NCI-H1417 (cell line): ENCODE measurements at places on chromosomes 2 and 18.

DNA sequence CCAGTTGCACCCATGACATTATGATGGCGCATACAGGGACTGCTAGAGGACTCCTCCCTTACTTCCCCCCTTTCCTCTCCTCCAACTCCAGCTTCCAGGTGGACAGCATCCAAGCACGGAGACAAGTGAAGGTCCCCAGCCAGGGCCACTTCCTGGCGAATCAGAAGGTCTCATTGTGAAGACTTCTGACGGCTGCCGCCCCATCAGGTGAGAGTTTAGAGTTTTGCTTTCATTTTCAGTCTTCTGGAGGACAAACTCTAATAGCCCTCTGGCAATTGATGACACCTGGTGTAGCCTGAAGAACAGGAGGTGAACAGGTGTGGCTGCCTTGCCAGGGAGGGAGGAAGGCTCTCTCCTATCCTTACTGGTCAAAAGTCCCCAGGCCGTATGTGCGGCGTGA lies 77.3 kb upstream of the KCNH7 start:
- no peak for DNase-seq

DNA sequence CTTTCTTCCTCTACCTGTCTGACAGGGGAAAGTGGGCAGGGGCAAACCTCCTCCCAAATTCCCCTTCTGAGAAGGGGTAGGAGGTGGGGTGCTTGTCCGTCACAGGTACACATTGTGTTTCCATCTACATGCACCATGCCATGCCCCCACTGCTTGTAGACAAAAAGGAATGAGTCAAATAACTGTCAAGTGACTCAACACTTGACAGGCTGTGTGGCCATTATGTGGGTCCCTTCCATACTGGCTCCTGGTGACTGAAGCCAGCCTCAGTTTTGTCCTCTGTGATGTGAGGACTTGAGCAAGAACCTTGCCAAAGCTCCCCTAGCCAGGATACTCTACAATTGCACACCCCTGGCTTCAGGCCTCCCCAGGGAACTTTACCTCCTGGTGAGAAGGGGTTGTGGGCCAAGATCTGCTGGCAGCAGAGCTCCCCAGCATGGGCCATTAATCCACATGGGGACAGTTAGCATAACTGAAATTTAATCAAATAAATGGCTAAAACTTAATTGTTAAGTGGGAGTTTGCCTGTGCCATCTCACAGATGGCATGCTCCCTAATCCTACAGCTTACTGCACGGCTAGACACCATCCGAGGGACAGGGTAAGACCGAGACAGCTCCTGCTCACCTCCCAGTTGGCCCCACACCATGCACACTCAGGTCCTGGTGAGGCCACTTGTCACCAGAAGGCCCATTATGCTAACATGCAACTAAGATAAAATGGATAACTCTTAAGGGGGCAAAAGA lies 140.2 kb downstream of the BCL11A start:
- no peak for DNase-seq

DNA sequence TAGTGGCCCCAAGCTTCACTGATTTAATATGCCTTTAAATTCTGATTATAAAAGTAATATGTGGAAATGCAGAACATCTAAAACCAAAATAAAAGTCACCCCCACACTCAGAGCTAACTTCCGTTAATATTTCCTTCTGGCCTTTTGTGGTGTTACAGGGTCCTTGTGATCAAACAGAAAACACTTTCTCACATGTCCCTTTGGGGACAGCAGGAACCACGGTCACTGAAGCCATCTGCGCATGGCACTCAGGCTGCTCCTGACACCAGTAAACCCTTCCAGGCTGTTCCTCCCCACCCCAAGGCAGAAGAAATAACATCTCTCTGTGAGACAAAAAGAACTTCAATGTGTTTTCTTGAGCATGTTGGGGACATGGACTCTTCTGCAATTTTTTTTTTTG lies 25.1 kb upstream of the GPR17 start:
- DNase-seq, result no peak

- no peak for DNase-seq
These were observed 1.7 kb downstream of the NAT8 start for GRCh38 chr2:73640511-73640911.

- no peak for DNase-seq
These were observed 22.4 kb downstream of the USP40 start for GRCh38 chr2:233544200-233544610.

- DNase-seq, result no peak
These were observed 49.2 kb downstream of the PLB1 start for GRCh38 chr2:28544922-28545589.

- no peak for DNase-seq
These were observed 60.3 kb downstream of the EHBP1 start for GRCh38 chr2:62765619-62766376.
